Stimulated activated CD8-positive, alpha-beta memory T cell treated with anti-CD3 and anti-CD28 coated beads, Interleukin-15, amount 100 ng/mL, for 4 hours (primary cell): ENCODE measurements at places on chromosomes 7 and 10.

DNA sequence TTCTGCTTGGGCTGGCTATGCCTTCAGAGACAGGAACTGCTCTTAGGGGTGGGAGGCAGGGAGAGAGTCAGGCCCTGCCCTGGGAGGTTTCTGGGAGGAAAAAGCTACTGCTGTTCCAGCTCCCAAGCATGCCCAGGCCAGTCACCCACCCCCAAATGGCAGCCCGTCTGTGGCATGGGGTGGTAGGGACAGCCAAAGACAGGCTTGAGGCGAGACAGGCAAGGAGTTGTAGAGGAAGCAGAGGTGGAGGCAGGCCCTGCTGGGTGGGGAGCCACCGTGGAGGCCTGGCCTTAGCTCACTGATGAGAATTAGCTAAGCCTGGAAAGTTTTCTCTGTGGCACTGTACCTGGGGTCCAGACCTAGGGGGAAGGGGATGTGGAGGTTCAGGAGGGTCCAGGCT lies 6.6 kb upstream of the SAMD8 start:
- no peak for DNase-seq

DNA sequence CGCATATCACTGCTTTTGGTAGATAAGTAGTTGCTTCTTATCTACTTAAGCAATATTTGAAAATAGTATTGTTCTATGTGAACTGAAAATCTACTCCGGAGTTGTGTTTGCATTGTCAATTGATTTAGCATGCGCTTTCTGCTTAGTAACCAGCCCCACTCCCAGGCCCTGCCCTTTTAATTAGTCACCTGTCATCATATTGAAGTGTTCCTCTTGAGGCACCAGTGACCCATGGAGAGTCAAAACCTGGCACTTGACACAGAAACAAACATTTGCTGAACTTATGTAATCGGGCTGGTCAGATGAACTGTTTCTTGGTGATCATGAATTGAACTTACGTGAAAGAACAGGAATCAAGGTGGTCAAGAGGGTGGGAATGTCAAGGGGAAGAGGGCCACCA lies 27.8 kb upstream of the CDHR3 start:
- no peak for DNase-seq

GRCh38 chr7:139034336-139034735 lies 1.5 kb downstream of the ZC3HAV1L start:
- no peak for DNase-seq

GRCh38 chr7:18583305-18583704 lies 87.8 kb downstream of the HDAC9 start:
- DNase-seq: no peak

DNA sequence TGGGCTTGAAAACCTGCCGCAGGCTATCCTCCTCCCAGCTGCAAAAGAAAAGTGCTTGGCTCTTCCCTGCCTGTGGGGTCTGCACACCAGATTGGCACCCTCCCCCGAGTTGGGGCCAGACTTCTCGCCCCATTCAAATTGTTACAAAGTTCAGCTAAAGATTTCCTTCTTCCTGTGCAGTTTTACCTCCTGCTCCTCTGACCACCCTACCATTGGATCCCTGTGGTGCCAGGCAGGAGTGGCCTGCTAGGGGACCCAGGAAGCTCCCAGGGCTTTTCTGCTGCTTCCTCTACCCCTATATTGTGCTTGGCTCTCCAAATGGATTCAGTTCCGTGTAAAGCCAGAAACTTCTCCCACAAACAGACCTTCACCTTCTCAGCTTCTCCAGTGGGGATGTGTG lies 135.1 kb upstream of the GAD2 start:
- no peak for DNase-seq

GRCh38 chr7:57305192-57305748 lies 144.7 kb upstream of the ZNF716 start:
- no peak for DNase-seq

GRCh38 chr7:98831641-98832221 lies 38.1 kb downstream of the TMEM130 start:
- DNase-seq: no peak

GRCh38 chr10:27356738-27357137 lies 116.1 kb upstream of the ACBD5 start:
- no peak for DNase-seq

DNA sequence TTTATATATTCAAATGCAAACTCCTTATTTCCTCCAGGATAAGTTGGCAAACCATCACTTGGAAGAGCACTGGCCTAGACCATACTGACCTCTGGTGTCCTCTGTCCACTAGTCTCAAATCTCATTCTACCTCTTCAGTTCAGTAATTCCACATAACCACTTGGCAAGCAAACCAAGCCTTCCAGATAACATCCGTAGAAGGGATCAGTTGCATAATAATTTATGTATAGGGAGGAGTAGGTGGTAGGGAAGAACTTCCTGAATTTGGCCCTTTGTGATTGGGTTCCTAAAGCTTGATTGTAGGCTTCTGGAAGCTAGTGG lies 55.0 kb downstream of the WAC start:
- DNase-seq: no peak

DNA sequence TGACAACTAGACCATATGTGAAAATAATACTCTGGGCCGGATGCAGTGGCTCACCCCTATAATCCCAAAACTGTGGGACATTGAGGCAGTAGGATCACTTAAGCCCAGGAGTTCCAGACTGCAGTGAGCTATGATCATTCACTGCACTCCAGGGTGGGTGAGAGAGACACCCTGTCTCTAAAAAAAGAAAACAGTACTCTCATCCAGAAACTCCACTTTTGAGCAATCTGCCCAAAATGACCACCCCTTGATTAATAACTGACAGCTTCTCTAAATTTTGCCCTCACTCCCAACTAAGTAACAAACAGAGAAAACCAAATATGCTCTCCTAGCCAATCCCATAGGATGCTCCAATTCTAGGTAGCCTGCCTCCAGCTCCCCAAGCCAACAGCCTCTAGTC lies 62.5 kb upstream of the AKR1E2 start:
- DNase-seq: no peak

- no peak for DNase-seq
Measured at GRCh38 chr7:151919595-151919994, 36.7 kb upstream of the GALNTL5 start.

DNA sequence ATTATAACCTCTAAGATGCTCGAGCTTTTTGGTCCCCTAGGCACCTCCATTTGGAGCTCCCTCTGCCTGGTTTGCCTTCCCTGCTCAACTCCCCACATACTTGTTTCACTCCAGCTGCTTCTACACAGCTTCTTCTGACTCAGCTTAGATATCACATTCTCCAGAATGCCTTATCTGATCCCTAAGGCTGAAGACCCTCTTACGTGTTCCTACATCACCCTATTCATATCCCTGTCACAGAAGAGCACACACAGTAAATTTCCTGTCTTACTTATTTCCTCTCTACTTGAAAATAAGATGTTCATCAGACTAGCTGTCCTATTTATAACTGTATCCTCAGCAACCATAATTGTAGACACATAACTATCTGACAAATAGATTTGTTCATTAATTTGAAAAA lies 61.3 kb upstream of the RNF148 start:
- DNase-seq: no peak

- DNase-seq: no peak
Measured at GRCh38 chr10:68095153-68095552, 14.1 kb upstream of the MYPN start.

DNA sequence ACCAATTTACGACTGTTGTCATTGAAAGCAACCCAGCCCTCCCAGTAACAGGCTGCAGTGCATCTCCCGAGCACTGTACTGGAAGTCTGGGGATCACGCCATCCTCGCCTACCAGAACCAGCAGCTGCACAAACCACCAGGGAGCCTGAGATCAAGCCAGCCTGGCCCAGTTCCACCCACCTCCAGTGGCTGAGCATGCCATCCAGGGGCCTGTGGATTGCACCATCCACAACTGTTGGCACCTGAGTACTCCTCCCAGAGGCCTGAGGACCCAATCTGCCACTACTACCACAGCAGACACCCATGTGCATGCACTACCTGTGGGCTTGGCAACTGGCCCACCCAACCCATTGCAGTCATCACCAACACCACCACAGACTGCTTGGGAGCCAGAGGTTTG lies 44.2 kb downstream of the HERPUD2 start:
- no peak for DNase-seq

GRCh38 chr10:84683980-84684740 lies 355.8 kb downstream of the CCSER2 start:
- DNase-seq: no peak

DNA sequence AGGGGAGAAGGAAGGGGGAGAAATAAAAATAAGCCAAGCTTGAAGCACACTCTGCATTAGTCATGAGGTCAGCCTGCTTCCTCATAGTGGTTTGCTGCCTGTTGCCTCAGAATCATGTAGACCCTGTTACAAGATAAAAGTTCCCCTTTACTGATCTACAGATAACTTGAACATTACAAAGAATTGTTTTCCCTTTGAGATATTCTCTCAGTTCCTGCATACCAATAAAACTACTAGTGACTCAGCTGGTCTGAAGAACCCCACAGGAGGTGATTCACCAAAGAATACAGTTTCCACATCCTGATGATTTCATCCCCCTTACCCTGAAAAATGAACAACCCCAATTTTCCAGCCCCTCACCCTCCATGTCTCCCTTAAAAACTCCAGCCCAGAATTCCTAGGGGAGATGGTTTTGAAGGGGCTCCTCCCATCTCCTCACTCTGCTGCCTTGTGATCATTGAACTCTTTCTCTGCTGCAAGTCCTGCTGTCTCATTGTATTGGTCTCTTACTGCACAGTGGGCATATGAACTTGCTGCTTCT lies 31.5 kb upstream of the NRP1 start:
- DNase-seq: no peak
